ENCODE measurements at places on chromosomes 13 and 19.

- DNase-seq, result no peak
Observed at GRCh38 chr19:12987781-12988180, 7.5 kb upstream of the NFIX start.

DNA sequence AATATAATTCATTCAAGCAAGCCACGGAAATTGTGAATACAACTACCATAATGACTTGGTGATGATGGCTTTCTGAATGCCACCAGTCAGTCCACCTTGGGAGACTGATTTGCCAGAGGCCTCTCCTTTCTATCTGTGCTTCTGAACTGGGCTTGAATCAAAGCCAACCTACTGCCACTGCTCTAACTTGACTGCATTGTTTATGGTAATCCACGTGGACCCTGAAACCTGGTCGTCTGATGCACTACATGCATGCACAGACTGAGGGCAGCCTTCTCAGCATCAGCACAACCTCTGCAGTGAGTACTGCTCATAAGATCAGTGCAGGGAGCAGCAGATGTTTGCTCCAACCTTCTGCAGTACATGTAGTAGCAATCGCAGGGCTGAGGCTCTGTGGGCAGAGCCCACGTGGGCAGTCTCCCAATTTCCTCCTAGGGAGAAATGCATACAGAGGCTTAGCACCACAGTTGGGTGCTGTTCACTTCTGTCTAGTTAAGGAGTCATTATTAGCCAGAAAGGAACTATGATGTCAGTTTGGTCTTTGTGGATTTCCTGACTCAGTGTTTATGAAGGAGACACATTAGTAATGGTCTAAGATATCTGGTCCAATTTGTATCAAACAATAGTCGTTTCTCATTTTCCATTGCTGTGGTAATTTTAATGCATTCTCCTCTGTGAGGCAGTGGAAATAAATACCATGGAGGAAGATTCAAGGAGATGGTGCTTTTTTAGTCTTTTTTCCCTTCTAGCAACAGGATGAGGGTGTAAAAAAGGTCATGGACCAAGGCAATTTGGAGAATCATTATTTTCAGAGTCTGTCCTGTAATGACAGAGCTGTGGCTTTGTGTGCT lies 82.5 kb downstream of the AKAP11 start:
- DNase-seq, result no peak

GRCh38 chr13:51665456-51665855 lies 81.2 kb downstream of the WDFY2 start:
- no peak for DNase-seq

DNA sequence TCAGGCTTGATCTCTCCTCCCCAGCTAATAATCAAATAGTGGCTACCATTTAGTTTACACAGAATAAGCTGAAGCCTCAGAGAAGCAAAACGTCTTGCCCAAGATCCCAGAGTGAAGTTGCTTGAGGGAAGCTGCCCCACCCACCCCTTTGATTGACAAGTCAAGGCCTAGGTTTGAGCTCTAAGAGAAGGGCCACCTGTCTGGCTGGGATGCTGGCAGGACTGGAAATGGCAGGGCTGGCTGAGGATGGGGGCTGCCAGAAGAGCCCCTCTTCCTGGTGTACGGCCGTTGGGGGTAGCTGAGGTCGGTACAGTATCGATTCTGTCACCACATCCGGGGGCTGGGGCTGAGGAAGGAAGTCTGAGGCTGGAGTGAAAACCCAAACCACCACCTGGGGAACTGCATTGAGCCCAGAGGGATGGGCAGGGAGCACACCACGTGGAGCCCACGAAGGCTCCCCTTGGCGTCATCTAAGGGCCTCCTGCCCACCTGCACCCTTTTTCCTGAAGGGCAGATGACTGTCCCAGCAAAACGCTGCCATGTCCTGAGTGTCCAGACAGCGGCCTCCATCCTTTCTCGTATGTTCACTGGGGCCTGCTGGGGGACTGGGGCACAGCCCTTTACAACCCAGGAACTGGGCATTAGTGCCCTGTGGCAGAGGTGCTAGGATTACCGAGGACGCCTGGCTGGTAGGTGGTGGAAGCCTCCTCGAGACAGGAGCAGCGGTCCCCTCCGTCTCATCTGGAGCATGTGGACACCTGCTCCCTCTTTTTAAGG lies 1.4 kb upstream of the PRKD2 start:
- DNase-seq, result no peak

GRCh38 chr13:72643311-72643989 lies 84.0 kb downstream of the MZT1 start:
- DNase-seq, result no peak

- no peak for DNase-seq
Observed at GRCh38 chr13:27403203-27403678, 21.2 kb upstream of the GTF3A start.

- no peak for DNase-seq
Observed at GRCh38 chr13:42969565-42970172, 22.4 kb downstream of the EPSTI1 start.

GRCh38 chr13:66492479-66492878 lies 737.7 kb downstream of the PCDH9 start:
- DNase-seq, result no peak

DNA sequence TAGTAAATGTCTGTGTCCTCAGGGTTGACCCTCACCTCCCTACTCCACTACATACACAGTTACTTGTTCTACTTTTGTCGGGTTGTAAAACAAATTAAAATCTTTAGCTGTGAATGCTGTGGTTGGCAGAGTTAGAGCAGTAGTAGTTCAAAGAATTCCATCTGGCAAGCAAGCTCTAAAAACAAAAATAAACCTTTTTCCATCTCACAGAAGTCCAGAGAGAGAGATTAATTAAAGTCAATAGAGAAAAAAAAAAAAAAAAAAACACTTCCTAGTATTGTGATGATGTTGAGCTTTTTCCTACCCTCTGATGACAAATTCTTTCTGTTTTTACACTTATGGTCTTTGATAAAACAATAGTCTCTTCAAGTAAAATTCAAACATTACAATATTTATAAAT lies 338.4 kb downstream of the PCDH17 start:
- DNase-seq, result no peak

DNA sequence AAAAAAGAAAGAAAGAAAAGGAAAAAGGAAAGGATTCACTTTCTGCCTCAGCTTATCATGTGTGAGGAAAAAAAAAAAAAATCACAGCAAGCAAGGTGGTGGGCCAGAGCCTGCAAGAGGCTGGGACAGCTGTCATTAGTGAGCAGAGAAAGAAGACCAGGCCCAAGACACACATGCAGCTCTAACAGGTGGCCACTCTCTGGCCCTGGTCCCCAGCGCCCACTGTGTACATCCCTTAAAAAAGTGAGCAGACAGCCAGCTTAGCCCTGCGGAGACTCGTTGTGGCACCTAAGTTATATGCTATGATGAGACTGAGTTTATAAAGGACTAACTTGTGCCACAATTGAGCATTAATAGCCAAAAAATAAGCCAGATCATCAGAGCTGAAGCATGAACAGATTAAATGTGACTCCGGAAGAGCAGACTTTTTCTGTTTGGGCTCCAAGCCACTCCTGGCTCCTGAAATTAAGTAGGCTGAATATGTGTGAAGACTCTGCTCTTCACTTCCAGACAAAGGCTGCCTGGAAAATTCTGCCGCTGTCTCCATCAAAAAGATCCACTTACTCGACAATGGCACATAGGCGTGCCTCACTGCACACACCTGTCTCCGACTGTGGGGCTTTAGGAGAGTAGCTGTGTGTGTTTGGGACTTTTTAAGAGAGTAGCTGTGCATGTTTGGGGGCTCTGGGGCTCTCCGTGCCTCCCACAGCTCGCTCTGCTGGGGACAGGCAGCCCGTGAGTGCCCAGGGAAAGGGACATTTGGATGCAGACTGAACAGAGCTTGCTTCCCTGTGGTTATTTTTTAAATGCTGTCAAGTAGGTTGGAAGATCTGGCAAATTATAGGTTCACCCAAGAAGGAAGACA lies 55.0 kb downstream of the LATS2 start:
- DNase-seq, result no peak

DNA sequence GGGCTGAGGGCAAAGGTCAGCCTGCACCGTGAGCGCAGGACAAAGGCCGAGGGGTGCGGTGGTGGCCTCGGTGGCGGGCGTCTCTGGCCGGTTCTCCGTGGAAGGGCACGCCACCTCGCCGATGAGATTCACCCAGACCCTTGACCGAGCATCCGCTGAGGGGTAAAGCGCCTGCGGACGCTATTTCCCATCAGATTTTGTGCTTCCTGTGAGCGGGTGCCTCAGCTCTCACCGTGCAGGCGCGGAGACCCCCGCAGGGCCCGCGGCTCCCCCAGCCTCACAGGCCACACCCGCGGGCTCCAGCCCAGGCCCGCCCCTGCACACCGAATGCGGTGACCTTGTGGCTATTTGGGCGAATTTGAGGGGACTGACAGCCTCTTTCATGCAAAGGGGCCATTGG lies 348.0 kb downstream of the TEX29 start:
- no peak for DNase-seq

DNA sequence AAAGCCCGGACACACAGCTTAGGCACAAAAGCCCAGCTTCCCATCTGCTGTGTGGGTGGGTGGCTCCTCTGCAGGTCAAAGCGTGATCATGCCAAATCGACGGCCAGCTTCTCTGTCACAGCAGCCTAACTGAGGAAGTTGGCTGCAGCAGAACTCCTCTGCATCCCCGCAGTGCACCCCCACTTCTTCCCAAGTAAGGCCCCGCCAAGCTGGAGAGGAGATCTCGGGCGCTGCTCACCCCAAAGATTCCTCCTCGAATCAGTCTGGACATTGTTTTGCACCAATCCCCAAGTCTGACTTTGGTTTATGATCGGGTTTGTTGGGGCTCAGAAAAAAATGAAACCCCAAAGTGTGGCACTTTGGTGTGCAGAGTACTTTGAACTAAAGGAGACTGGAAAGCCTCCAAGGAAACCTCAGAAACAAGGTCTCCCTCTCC lies 19.7 kb upstream of the CPB2 start:
- DNase-seq, result no peak

DNA sequence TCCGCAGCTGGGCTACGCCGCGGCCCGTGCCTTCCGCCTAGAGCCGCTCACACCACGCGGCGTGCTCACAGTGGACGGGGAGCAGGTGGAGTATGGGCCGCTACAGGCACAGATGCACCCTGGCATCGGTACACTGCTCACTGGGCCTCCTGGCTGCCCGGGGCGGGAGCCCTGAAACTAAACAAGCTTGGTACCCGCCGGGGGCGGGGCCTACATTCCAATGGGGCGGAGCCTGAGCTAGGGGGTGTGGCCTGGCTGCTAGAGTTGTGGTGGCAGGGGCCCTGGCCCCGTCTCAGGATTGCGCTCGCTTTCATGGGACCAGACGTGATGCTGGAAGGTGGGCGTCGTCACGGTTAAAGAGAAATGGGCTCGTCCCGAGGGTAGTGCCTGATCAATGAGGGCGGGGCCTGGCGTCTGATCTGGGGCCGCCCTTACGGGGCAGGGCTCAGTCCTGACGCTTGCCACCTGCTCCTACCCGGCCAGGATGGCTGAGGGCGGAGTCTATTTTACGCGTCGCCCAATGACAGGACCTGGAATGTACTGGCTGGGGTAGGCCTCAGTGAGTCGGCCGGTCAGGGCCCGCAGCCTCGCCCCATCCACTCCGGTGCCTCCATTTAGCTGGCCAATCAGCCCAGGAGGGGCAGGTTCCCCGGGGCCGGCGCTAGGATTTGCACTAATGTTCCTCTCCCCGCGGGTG lies 7.4 kb downstream of the DBP start:
- no peak for DNase-seq

DNA sequence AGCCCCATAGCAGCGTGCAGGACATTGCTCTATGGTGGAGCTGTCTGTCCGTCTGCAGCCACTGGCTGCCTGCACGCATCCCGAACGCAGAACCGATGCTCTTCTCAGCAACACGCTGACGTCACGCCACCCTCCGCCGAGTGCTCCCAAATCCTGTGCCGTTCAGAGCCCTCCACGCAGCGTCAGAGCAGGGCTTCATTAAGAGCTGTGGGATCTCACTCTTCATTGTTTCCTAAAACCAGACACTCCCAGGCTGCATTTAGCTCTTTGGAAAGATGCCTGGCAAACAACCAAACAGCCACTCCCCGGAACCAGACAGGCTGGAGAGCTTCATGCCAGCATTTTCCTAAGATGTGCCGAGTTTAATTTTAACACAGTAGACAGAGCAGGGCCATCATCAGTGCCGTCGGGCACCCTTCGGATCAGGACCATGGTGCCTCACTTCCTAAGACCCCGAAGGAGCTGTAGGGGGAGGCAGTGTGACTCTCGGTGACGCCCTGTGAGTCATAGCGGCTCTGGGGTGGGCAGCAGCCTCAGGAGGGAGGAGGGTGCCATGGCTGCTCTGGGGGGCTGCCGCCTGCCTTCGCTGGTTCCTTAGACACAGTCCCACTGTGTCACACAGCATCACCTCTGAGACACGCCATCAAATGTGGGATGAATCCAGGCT lies 131.5 kb upstream of the MCF2L start:
- no peak for DNase-seq

DNA sequence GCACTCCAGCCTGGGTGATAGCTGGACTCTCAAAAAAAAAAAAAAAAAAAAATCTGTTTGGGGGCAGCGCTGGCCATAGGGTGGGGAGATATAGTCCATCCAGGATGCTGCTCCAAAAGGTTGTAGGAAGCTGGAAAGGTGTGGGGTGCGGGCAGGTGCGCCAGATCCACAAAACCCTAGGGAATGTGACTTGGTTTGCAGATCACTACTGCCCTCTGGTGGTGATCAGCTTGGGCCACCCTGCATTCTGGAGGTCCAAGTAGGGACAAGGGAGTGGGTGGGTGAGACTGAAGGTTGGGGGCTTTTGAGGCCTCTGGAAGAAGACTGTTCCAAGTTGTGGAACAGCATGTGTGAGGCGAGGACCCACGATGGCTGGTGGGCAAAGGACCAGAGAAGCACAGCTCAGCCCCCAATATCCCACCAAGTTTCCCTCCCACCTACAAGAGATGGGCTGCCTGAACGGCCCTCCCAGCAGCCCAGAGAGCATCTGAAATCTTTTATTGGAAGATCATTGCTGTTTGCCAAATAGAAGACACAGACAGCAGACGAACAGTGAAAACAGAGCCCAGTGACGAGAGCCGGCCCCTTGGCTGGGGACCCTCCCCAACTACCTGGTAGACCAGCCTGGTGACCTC lies 10.4 kb upstream of the TYK2 start:
- no peak for DNase-seq

DNA sequence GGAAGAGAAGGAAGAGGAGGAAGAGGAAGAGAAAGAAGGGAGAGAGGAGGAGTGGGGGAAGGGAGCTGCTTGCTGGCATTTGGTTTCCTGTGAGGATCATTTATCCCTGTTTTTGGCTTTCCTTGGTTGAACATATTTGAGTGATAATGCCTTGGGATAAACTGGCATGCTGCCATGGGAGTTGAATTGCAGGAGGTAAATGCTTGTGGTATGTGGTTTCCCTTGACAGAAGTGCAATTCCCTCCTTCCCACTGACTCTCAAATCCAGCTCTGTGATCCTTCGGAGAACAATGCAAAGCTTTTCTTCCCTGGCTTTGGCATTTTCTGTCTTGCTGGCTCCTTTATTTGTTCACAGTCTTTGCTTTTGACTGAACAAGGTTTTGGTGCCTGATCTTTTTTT lies 27.2 kb upstream of the CBY2 start:
- DNase-seq, result no peak

Data from forelimb muscle (tissue), 1 donor.